ENCODE measurements at places on chromosomes 5 and 9.
A peak's percentile ranks its signal among the peaks of the same experiment; 100 is the strongest.

DNA sequence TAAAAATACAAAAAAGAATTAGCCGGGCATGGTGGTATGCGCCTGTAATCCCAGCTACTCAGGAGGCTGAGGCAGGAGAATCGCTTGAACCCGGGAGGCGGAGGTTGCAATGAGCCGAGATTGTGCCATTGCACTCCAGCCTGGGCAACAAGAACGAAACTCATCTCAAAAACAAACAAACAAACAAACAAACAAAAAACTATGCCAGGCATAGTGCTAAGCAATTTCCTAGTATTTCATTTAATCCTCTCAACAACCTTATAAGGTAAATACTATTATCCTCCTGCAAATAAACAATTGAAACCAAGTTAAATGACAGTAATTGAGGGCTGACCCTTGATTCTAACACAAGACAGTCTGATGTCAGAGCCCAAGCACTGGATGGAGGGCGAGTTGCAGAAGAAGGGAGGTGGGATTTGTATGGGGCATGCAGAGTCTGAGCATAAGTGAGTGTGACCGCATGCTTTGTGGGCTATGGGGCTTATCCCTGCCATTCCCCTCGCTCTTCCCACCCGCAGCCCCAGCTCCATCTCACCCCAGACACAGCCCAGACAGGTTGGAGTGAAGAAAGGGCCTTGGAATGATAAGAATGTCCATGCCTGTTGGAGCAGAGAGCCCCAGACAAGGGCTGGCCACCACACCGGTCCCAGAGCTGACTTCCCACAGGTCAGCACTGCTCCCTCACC, 24.3 kb upstream of the RPS14 start:
- no peak for DNase-seq

- no peak for DNase-seq
These were observed 67.9 kb downstream of the KIAA1958 start for GRCh38 chr9:112554516-112554915.

DNA sequence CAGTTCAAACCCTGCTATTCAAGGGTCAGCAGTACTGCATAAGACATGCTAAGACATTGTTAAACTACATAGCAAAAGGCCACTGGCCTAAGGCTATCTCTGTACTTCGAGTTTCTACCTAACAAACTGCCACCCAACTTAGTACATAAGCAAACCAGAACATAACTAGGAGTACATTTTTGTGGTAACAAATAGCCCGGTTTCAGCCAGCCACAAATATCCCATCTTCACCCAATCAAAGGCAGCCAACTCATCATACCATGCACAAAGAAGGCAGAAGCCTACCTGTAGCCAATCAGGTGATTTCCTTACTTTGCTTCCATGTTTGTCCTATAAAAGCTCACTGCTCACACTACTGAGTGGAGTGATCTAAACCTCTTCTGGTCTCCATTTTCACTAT, 201.4 kb downstream of the SMARCA2 start:
- no peak for DNase-seq

DNA sequence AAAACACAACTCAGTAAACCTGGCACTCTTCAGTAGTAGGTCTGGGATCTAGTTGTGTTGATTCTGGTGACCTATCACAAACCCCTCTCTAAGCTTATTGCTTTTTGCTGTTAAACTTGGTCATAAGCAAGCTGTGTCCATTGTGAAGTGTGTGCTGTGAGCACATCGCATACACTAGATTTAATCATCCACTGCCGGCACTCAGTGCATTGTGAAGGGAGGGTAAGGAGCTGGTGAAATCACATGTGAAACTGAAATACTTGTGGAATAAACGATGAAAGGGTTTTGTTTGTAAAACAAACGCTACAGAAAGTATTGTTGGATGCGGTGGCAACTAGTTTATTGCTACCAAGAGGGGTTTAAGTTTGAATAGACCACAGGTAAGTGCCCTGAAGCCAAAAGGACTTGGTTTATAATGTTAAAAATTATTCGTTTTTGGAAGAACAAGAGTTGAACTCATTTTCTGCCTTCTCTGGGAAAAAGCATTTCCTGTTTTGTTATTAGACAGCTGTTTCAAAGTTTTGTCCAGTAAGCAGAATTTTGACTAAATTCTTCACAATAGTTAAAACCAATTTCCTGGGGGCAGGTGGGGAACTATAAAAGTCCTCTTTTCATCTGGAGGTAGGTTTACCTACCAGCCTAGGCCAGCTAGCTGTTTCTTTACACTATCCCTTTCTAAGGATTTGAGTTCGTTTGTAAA, 24.6 kb downstream of the TJP2 start:
- no peak for DNase-seq

DNA sequence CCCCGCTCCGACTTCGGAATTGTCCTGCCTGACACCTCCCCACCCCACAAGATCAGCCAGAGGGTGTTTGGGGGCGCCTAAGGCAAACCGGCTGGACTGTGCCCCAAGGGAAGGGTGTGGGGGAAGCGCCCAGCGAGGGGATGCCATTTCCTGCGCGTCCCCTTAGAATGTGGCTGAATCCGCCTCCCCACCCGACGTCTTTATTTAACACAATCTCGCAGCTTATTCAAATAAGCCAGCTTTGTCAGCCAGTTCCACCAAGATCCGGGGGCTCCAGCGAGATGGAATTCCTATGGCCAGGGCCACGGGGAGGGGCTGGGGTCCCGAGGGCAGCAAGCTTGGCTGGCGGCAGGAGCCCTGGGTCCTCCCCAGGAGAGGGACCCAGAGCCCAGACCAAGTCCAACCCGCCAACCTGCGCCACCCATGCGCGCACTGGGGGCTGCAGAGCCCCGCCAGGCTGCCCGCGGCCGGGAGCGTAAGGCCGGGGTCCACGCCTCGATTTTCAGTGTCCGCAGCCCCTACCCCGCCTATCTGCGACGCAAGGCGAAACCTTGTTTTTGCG, 7.4 kb downstream of the IRX4 start:
- DNase-seq, result no peak

DNA sequence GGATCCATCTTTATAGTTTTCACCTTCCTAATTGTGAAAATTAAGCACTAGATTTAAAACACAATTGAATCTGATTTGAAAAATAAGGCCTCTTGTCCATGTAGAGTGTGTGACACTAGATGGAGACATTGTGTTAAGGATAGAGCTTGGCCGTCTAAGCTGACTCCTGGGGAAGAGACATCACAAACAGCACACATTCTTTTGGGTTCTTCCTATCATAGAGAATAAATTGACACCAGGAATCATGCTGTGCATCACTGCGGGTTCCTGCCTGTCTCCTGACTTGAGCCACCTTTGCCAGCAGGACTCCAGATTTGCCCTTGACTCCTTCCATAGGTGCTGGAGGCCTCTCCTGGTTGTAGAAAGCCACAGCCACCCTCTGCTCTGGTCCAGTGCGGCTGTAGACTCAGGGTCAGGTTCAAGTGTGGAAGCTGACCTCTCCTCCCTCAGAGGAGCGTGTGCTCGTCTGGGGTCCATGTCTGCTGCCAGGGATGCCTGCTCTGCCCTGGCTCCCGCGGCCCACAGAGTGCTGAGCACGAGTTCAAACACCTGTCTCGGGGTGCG, 11.2 kb downstream of the ROPN1L start:
- DNase-seq, result peak; percentile 53

GRCh38 chr5:33978306-33978705, 6.2 kb downstream of the SLC45A2 start:
- DNase-seq, result no peak

DNA sequence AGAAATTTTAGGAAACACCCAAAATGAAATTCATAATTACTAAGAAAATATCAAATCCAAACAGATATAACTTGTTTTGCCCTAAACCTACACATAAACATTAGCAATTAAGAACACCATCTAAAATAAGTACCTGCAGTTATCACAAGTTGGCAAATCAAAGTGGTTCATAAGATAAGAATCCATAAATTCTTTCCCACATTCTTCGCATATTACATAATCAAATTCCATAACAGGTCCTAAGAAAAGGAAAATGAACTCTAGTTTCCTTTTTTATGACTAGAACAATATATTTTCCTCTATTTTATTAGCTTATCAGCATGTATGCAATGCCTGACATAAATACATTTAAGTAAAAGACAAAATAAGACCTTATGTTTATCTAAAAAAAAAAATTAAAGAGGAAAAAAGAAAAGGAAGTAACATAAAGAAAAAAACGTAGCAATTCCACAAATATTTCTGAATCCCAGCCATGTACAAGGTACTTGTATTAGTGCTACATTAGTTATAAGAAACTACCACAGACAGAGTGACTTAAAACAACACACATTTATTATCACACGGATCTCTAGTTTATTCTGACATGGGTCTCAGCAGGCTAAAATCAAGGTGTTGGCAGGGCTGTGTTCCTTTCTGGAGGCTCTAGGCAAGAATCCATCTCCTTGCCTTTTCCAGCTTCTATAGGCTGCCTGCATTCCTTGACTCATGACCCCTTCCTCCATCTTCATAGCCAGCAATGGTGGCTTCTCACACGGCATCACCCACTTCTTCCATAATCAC, 7.5 kb downstream of the XPA start:
- no peak for DNase-seq

DNA sequence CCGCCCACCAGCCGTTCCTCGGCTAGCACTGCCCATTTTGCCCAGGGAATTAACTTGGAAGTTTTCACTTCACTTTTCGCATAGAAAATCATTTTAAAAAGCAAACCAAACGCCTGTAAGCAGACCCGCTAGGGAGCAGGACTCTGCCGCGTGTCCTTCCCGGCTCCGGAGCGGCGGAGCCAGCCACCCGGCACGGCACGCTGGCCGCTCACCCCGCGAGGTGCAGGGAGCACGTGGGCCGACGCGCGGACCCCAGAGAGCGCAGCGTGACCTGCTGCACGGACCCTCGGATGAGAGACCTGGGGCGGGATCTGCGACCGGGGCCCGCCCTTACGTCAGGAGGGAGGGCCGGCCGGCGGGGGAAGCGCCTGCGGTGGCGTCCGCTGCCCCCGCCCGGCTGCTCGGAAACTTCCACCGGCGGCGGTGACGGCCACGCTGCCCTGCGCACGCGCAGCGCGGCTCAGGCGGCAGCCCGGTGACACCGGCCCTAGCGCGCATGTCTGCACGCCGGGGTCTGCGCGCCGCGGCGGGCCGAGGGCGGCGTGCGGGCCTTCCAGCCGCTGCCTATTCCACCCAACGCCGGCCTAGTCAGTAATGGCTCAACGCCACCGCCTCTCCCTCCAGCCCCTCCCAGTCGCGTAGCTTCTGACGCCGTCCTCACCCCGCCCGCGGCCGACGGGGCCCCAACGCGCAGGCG, 507 bp upstream of the TENT4A start:
- DNase-seq, result peak; percentile 97

- DNase-seq, result peak; percentile 22
These were observed 1.1 kb downstream of the HEXB start for GRCh38 chr5:74685979-74686631.

GRCh38 chr5:129664336-129664937, 83.5 kb upstream of the MINAR2 start:
- peak; percentile 48 for DNase-seq

DNA sequence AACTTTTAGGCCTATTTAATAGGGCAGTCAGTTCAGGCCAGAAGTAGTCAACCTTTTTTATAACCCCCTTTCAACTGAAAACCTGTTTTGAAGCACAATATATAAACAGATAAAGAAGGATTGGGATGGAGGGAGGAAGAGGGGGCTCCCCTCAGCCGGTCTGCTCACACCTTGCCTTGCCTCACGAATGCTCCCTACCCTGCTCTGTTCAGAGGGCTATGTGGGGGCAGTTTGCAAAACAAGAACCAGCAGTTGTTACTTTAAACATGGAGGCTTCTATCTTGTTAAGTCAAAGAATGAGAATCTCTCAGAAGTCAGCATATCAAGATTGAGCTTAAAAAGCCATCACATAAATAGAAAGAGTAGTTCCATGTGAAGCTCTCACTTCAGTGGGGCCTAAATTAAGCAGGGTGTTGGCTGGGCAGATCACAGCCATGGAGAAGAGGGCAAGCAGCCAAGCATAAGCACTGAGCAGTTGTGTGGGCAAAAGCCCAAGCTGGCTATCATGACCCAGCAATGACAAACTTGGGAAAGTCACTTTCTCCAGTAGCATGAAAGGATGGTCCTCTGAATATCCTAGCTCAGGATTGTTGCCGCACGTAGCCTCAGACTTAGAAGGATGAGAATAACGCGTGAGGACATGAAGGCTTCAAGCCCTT, 70.6 kb downstream of the ALDH1A1 start:
- no peak for DNase-seq

GRCh38 chr5:38414348-38414747, 142.1 kb downstream of the LIFR start:
- no peak for DNase-seq

GRCh38 chr5:81151546-81151945, 81.6 kb upstream of the CKMT2 start:
- no peak for DNase-seq

DNA sequence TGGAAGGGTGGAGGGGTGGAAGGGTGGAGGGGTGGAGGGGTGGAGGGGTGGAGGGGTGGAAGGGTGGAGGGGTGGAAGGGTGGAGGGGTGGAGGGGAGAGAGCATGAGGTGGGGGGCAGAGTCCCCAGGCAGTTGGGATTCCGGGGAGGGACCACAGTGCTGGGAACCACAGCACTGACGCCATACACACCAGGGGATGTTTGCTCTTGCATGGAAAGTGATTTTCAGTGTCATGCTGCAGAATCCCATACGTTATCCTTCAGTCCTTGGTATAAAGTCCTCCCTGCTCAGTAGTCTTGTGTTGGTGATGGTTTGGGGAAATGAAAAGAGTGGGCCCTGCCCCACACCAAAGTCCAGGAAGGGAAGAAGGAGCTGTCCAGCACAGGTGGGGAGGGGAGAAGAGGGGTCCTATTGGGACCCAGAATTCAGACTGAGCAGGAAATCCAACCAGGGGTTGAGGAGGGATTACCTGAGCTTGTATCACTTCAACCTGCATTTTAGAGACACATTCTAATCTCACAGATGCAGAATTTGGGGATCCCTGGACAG, 5.5 kb upstream of the FIBCD1 start:
- no peak for DNase-seq

- no peak for DNase-seq
These were observed 11.7 kb upstream of the ERBIN start for GRCh38 chr5:65914641-65915196.

Data from activated CD8-positive, alpha-beta T cell treated with anti-CD3 and anti-CD28 coated beads, Interleukin-2, amount 10 ng/mL, durations not matched to agents 7 days and 5 days (primary cell).